Urinary bladder (tissue), 4 donors: ENCODE measurements at places on chromosomes 11 and 22. TPM values are rescaled to one million over a fixed set of nuclear protein-coding genes. Genes with fewer than 3 reads are reported as not detected.

DNA sequence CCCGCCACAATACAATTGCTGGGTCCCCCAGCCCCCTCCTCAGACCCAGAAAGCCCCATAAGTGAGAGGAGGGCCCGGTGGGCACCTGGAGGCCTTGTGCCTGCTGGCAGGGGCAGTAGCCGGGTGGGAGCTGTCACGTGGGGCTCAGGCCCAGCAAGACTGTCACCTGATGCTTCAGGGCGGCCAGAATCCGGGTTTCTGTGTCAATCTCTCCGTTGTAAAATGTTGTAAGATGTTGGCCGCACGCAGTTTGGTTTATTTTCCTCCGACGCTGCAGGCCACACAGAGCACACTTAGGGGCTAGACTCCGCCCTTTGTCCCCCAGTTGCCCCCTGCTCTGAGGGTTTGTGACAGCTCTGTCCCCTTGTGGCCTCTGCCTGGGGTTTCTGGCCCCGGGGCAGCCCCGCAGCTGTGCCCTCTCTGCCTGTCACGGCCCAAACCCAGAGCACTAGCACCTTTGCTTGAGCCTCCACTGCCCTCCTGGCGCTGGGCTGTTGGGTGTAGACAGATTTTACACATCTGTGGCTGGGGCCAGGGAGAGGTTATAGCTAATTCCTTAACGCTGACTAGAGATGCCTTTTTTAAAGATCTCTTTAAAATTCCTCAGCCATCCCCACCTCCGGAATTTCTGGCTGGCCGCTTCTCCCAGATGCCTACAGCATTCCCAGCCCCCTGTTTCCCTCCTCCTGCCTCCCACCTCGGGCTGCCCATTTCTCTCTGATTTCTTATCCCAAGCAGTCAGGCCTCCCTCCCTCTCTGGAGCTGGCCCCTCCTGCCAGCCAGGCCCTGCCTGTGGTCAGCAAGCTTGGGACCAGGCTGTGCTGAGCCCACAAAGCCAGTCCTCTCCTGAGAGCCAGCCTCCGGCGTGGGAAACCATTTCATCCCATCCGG, 3.2 kb upstream of the PRR5 start:
- peak; percentile 59 for DNase-seq

- no peak for DNase-seq
Observed at GRCh38 chr11:117814766-117815261, 9.7 kb downstream of the FXYD2 start.

GRCh38 chr11:19812096-19812495, 99.5 kb downstream of the NAV2 start:
- DNase-seq = no peak

DNA sequence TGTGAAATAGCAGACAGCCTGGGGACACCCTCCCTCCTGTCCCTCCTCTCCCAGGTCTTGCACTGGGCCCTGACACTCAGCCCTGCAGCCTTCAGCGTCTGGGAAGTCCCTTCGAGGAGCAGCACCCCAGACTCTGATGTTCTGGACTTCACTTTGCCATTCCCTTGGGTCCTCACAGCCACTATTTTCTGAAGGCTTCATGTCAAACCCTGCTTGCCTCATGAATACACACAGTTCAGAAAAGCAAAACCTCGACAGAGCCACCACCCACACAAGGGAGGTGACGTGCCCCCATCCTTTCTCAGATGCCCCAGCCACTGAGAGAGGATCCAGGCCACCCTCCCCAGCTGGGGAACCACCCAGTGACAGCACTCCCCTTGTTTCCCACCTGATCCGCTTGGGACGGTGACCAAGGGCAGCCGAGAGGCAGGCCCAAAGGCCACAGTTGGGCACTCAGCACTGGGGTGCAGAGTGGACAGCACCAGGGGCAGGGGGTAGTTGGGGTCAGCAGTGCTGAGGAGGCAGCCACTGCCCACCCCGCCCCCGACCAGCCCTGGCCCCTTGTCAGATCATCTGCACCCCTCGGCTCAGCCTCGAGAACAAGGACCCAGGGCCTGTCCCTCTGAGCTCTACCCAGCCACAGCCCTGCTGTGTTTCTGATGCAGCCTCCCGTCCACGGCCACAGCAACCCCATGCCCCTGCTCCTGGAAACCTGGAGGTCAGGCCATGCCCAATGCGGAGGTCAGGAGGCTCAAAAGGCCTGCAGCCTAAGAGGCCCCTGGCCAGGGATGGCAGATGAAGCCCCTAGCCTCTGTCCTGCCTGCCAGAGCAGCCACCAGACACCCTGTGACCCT, 3.1 kb upstream of the TNNT3 start:
- DNase-seq = no peak

DNA sequence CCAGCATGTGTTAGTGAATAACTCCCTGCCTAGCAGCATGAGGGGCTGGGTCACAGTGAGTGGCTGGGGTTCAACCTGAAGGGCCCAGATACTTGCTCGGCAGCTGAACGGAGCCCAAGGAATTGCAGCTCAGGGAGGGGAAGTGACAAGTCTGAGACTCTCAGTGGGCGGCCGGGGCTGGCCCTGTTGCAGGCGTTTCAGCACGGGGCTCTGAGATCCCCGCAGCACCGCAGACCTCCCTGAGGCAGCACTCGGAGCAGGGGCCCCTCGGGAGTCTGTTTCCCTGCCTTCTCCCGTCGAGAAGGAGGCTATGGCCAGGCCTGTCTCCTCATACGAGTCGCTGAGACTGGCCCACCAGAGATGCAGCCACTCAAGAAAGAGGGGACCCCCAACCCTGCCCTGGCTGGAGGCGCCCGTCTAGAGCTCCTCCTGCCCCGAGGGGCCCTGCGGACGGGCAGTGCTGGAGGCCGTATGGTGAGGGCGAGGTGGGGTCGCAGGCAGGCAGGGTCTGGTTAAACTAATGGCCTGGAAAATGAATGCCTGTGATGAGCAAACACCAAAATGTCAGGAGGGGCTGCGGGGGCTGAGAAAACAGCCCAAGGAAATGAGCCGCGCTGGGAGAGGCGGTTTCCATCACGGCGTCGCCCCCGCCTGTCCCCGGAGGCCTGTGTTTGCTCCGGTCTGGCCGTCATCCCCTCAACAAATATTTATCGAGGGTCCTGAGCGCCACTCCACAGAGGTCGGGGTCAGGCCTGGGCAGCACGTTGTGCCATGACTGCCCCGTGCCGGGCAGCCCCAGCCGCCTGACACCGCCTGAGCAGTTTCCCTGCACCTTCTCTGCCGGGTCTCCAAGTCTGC, 9.3 kb downstream of the TSSC4 start:
- no peak for DNase-seq

DNA sequence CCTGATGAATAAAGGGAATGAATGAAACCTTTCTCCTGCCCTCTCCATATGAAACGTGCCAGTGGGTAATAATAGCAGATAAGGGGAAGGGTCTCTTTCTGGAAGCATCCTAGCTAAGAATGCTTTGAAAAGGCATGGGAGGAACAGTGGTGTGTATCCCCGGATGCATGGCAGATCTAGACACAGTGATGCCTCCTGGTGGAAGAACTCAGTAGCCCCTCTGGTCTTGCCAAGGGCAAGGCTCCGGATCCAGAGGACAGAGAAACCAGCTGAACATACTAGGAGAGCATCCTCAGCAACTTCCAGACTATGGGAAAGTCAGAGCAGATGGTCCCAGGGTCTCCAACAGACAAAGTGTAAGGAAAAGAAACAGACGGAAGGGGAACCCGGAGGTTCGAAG, 6.4 kb downstream of the BAIAP2L2 start:
- no peak for DNase-seq

The MS4A2 gene
- total RNA-seq = 17.3 TPM

The ANO5 gene
- 15.4 TPM for total RNA-seq
